ENCODE measurements at places on chromosomes 1 and 21. TPM values are rescaled to one million over a fixed set of nuclear protein-coding genes. Genes with fewer than 3 reads are reported as not detected.

Gene RGS8
- total RNA-seq: not detected

Gene LINGO4
- total RNA-seq: 0.09 TPM

GRCh38 chr1:203176273-203177035 is 828 bp upstream of the MYBPH start:
- H3K27me3 ChIP-seq: no peaks in the 10 kb centered on the region
- H3K36me3 ChIP-seq: no peaks in the 10 kb centered on the region
- no peak for DNase-seq

Gene SEC16B
- total RNA-seq: not detected

Gene S100A7
- not detected for total RNA-seq

- no peaks in the 10 kb centered on the region for H3K27me3 ChIP-seq
- no peak overlapping the region for H3K4me3 ChIP-seq
- DNase-seq: no peak
- no peaks in the 10 kb centered on the region for H3K4me1 ChIP-seq
- no peak overlapping the region for H3K27ac ChIP-seq
- no peaks in the 10 kb centered on the region for H3K36me3 ChIP-seq
These were observed 67.7 kb downstream of the NAV1 start for GRCh38 chr1:201606623-201607022.

- H3K4me1 ChIP-seq: no peaks in the 10 kb centered on the region
- DNase-seq: no peak
- no peak overlapping the region for H3K4me3 ChIP-seq
- peaks cover 16% of the 10 kb centered on the region for H3K36me3 ChIP-seq
- H3K27ac ChIP-seq: no peak overlapping the region
These were observed 31.7 kb upstream of the LAX1 start for GRCh38 chr1:203733009-203733863.

DNA sequence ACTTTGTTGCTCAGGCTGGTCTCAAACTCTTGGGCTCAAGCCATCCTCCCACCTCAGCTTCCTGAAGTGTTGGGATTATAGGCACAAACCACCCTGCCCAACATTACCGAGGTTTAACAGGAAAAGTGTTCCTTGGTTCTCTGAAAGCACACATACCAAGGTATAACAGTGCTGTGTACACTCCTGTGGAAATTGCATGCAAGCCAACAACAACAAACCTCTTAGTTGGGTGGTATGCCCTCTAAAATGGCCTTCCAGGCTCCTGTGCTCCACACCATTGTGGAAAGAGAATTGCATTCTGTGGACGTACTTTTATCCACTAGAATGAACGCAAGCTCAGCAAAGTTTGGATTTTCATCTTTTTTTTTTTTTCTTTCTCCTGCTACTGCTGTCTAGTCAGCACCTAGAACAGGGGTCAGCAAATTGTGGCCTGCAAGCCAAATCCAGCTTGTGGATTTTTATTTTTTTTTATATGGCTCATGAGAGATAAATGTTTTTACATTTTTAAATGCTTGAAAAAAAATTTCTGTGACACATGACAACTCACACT is 192.2 kb upstream of the TNR start:
- no peaks in the 10 kb centered on the region for H3K27me3 ChIP-seq
- H3K36me3 ChIP-seq: peaks cover 8% of the 10 kb centered on the region
- H3K27ac ChIP-seq: no peak overlapping the region
- no peaks in the 10 kb centered on the region for H3K4me1 ChIP-seq
- H3K4me3 ChIP-seq: no peak overlapping the region

- DNase-seq: no peak
- no peaks in the 10 kb centered on the region for H3K36me3 ChIP-seq
- H3K4me3 ChIP-seq: no peak within 1 kb of the TSS
These were observed 79.1 kb downstream of the TPR start for GRCh38 chr1:186295980-186296379.

DNA sequence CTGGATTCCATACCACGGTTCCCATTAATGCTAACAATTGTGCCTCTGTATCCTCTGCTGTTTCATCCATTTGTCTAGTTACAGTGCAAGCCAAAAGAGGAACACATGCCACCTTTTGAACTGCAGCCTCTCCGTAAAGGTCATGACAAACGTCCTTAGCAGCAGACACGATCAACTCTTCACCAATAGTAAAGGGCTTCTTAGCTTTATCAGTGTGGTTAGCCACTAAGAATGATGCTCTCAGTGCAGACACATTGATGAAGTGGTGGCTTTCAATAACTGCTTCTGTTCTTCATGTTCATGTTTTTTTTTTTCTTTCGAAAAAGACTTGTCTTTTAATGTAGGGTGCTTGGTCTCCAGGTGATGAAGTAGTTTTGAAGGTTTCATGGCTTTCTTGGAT is 14.3 kb downstream of the XPR1 start:
- H3K36me3 ChIP-seq: no peaks in the 10 kb centered on the region
- H3K27ac ChIP-seq: no peak overlapping the region
- no peak for DNase-seq
- H3K27me3 ChIP-seq: no peaks in the 10 kb centered on the region

- H3K4me1 ChIP-seq: no peaks in the 10 kb centered on the region
- no peaks in the 10 kb centered on the region for H3K27me3 ChIP-seq
- H3K27ac ChIP-seq: no peak overlapping the region
- no peak overlapping the region for H3K4me3 ChIP-seq
These were observed 116.6 kb downstream of the SETD4 start for GRCh38 chr21:35943752-35944151.

GRCh38 chr1:32797456-32797855 is 19.7 kb downstream of the YARS1 start:
- no peak overlapping the region for H3K4me3 ChIP-seq
- H3K36me3 ChIP-seq: peaks cover 6% of the 10 kb centered on the region
- H3K4me1 ChIP-seq: peaks cover 51% of the 10 kb centered on the region
- no peaks in the 10 kb centered on the region for H3K27me3 ChIP-seq
- no peak for DNase-seq
- H3K27ac ChIP-seq: no peak overlapping the region

- H3K36me3 ChIP-seq: peaks cover 35% of the 10 kb centered on the region
- no peak for DNase-seq
- peaks cover 21% of the 10 kb centered on the region for H3K4me1 ChIP-seq
- H3K27me3 ChIP-seq: no peaks in the 10 kb centered on the region
- no peak overlapping the region for H3K27ac ChIP-seq
- H3K4me3 ChIP-seq: no peak overlapping the region
These were observed 2.0 kb downstream of the GNL2 start for GRCh38 chr1:37593726-37594125.

DNA sequence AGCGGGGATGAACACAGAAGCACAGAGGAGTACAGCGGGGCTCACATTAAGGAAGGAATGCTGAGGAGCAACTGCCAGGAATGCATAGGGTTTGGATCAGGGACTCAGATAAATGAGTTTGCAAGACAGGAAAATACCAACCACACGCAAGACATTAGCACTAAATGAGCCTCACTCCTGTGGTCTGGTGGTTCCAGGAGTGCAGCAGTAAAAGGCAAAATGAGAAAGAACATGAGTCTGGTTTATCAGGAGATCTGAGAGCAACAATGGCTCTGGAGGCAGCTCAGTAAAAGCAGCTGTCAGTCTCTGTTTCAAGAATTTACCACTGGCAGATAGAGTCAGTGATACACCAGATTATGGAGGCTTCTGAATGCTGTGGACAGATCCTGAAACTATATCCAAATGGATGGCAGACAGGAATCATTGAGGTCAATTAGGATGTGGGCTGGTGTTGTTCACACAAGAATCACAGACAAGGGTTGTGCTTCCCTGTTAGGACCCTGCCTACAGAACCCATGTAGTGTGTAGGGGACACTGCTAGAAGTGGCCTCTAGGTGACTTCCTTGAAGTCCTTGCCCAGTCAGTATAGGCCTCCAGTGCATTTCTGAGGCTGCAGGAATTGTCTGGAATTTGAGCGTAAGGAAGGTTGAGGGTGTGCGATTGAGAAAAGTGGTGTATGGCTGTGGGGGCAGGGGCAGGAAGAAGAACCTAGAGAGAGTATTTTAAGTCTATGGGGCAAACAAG is 50.3 kb downstream of the CASQ2 start:
- H3K4me3 ChIP-seq: no peak overlapping the region
- no peak overlapping the region for H3K27ac ChIP-seq
- H3K36me3 ChIP-seq: no peaks in the 10 kb centered on the region
- H3K27me3 ChIP-seq: no peaks in the 10 kb centered on the region

Gene LCE6A
- not detected for total RNA-seq

DNA sequence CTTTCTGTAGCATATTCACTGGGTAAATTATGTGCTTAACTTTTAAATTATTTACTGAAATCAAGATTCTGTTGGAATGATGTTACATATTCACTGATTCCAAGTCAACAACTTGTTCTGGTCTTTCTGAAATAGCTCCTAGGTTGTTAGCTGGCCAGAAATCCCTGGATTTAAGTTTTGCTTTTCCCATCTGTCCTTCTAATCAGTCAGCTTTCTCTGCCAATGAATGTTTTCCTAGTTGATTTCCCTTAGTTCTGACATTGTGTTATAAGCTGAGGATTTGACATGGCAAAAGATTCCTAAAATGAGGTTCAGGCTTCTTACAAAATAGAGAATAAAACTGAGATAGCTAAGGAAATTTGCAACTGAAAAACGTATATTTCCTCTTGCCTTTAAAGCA is 1479.6 kb downstream of the MRPL39 start:
- H3K36me3 ChIP-seq: no peaks in the 10 kb centered on the region
- H3K27me3 ChIP-seq: no peaks in the 10 kb centered on the region
- no peak for DNase-seq
- no peak overlapping the region for H3K4me3 ChIP-seq
- no peak overlapping the region for H3K27ac ChIP-seq

Gene SPRR1B
- not detected for total RNA-seq

DNA sequence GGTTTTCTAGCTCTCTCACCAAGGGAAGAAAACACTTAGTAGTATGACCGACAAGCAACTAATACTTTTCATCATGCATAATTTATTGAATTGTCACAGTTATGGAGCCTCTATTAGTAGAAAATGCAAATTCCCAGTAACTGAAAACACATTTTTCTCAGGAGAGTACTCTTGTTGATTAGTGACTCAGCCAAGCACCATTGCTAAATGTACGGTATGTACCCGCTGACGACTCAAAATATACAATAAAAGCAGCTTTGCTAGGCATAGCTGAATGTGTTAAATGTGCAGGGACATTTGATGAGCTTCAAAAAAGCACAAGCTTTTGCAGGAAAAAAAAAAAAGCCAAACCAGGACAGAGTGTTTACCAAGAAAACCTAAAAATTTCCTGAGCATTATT is 63.9 kb downstream of the WDR64 start:
- H3K4me3 ChIP-seq: no peak overlapping the region
- H3K36me3 ChIP-seq: no peaks in the 10 kb centered on the region
- DNase-seq: no peak
- H3K27me3 ChIP-seq: no peaks in the 10 kb centered on the region
- no peak overlapping the region for H3K27ac ChIP-seq
- peaks cover 5% of the 10 kb centered on the region for H3K4me1 ChIP-seq

- no peak overlapping the region for H3K27ac ChIP-seq
- H3K27me3 ChIP-seq: no peaks in the 10 kb centered on the region
- no peaks in the 10 kb centered on the region for H3K36me3 ChIP-seq
- peaks cover 26% of the 10 kb centered on the region for H3K4me1 ChIP-seq
- DNase-seq: no peak
These were observed 196.5 kb downstream of the TOMM20 start for GRCh38 chr1:234932106-234932505.

DNA sequence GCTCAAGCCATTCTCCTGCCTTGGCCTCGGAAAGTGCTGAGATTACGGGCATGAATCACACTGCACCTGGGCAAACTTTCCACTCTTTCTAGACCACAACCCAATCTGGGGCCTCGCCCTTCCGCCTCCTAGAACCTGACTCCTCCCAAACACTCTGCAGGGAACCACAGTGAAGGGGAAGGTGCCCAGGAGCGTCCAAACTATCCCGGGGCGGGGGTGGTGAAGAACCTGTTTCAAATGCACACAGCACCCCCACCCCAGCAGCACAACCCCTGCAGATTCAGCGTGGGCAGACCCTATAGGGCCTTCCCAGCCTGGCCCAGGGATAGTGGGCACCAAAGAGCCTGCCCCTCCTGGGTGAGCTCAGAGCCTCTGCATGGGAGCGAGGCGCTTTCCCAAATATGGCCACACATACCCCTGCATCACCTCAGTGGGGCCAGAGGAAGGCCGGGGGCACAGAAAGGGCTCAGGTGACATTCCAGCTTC is 86.9 kb downstream of the STUM start:
- no peak overlapping the region for H3K27ac ChIP-seq
- H3K36me3 ChIP-seq: peaks cover 39% of the 10 kb centered on the region
- H3K4me3 ChIP-seq: peak overlapping the region; percentile 8
- no peaks in the 10 kb centered on the region for H3K27me3 ChIP-seq

Gene ARHGEF16
- total RNA-seq: not detected

- no peak overlapping the region for H3K27ac ChIP-seq
- H3K4me3 ChIP-seq: no peak overlapping the region
- no peaks in the 10 kb centered on the region for H3K4me1 ChIP-seq
These were observed 127.6 kb downstream of the C1orf21 start for GRCh38 chr1:184514447-184514846.

- no peaks in the 10 kb centered on the region for H3K36me3 ChIP-seq
- peak overlapping the region; percentile 4 for H3K27ac ChIP-seq
- H3K4me3 ChIP-seq: no peak overlapping the region
- no peak for DNase-seq
These were observed 4.3 kb downstream of the CR1L start for GRCh38 chr1:207649210-207649753.

DNA sequence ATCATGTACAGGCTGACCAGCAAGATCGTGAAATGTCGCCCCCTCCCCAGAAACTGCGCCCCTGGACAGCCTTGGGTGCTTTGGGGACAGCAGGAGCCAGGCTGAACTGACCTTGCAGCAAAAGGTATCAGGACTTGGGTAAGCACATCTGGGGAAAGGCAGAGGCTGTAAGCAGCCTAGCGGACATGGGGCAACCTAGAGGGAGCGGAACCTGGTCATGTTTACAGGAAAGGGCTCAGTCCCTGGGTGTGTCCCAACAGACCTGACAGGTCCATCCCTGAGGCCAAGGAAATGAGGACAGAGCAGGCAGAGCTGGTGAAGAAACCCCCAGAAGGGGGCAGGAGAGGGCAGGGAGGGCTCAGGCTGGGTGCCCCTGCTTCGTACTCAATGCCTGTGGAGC is 3.1 kb upstream of the S100A8 start:
- no peak for DNase-seq
- no peak overlapping the region for H3K4me3 ChIP-seq
